T-cell (primary cell): ENCODE measurements at places on chromosomes 7 and 10.

- DNase-seq = no peak
Measured at GRCh38 chr7:2785071-2785500, 59.0 kb downstream of the GNA12 start.

DNA sequence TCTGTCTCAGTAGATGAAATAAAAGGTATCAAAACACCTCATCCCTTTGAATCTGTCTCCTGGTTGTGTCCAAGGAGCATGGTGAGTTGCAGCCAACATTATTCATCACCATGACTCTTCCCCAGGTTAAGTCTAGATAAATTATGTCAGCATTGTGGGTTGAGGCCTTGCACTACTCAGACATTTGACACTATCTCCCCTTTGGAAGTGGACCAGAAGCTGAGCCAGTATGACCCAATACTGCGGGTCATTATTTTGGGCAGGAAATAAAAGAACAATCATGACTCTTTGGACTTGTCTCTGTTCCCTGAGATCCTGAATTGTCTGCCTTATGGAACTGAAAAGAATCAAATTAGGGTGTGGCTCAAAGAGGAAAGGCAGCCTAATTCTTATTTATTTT, 168.2 kb upstream of the FAM171A1 start:
- DNase-seq = no peak

DNA sequence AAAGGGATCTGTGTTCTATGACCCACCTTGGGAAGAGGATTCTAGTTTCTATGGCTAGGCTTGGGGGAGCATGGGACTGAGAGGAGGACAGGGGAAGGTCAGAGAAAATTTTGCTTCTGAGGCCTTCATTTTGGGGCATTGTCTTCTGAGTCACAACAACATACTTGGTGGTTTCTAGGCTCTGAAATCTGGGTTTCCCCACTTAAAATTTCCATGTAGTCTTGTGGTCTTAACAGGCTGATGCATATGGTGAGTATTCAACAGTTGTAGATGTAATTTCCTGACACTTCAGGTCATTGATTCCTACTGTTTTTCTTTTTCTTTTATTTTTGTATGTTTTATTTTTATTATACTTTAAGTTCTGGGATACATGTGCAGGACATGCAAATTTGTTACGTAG, 88.5 kb downstream of the ANKRD7 start:
- no peak for DNase-seq

DNA sequence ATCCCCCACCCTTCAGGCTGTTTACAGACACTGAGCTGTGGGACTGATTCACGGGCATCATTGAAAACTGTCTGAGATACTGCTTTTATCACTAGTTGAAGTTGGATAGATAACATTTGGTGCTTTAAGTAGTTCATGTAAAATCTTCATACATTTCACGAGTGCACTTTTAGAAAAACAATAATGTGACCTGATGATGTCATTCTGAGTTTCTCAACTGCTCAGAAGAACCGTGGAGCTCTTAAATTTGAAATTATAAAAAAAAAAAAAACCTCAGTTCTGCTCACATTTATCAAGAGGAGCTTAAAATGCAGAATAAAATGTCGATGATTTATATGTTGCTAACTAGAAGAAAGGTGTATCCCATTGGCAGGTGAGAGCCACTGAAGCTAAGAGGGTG, 81.5 kb downstream of the GALNT11 start:
- no peak for DNase-seq

DNA sequence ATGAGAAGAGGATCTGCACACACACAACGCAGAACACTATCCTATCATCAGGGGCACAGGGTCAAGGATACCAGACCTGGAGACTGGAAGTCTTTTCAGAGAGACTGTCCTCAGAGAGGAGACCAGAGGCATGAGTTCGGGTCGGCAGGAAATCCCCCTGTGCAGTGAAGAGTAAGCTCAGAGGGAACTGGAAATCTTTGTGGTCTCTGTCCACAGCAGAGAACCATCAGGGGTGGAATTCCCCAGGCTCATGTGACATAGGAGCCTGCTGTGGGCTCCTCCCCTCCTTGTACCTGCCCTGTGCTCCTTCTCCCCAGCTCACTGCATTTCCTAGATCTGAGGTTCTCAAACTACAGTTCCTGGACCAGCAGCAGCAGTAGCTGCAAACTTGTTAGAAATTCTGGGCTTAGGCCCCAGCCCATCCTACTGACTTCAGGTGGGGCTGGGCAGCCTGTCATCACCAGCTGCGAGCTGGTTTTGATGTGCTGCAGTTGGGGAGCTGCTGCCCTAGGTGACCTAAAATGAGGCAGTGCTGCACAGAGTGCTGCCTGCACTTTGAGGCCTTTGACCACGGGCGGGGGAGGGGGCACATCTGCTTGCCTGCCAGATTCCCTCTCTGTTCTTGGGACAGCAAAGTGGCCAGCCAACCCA, 2.4 kb downstream of the ZMIZ2 start:
- DNase-seq = peak; percentile 66

GRCh38 chr7:117001283-117001682, 48.0 kb downstream of the ST7 start:
- DNase-seq = no peak

DNA sequence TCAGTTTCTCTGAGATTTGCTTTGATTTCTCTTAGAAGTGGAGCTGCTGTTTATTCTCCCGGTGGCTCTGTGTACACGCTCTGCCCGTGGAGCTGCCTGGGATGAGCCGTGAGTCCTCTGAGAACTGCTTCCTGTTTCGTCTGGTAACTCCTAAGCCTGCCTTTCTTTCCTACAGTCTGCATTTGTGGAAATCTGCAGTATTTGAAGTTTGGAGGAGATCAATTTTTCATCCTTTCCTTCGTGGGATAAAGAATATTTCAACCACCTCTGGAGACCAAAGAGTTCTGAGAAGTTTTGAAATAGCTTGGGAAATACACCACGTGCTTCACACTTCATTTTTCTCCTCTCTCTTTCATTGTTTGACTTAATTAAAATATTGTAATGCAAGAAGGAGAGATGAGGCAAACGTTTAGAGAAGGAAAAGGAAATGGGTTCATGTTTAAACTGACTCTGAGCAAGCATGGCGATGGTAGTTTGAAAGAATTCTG, 311.9 kb downstream of the LRMDA start:
- no peak for DNase-seq

GRCh38 chr10:49185213-49185612, 3.0 kb downstream of the TMEM273 start:
- no peak for DNase-seq

GRCh38 chr10:14381475-14381874, 50.8 kb upstream of the FRMD4A start:
- DNase-seq = no peak
